Hindlimb muscle (tissue), 1 donor: ENCODE measurements at places on chromosomes 7 and 10. TPM values are rescaled to one million over a fixed set of nuclear protein-coding genes. Genes with fewer than 3 reads are reported as not detected.

DNA sequence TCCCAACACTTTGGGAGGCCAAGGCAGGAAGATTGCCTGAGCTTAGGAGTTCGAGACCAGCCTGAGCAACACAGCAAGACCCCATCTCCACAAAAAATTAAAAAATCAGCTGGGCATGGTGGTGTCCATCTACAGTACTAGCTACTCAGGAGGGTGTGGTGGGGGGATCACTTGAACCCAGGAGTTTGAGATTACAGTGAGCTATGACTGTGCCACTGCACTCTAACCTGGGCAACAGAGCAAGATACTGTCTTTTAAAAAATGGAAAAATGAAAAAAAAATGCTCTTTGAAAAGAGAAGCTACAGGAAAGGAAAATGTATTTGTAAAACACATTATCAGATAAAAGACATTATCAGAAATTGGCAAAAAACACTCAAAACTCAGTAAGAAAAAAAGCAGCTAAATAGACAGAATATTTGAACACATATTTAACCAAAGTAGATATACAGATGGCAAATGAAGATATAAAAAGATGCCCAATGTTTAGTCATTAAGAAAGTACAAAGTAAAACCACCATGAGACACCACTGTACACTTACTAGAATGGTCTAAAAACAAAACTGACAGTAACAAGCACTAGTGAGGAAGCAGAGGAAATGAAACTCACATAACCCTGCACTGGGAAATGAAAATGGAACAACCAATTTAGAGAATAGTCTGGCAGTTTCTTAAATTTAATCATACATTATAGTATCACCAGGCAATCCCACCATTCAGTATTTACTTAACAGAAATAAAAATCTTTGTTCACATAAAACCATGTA is 40.5 kb downstream of the NRBF2 start:
- DNase-seq = no peak

DNA sequence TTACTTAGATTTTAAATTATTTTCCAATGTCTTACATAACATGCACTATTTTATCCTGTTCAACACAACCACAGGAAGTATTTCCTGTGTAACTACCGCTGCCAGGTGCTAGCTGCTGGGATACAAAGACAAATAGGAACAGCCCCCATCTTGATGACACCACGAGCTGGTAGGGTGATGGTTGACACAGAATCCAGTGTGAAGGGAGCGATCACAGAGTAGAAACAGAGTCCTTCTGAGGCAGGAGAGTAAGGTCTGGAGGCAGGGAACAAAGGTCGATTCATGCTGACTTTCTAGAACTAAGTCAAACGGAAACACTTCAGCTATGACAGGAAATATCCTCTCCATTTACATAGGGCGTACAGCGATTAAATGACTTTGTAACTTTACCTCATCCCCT is 232.3 kb downstream of the ADAM12 start:
- no peak for DNase-seq

GRCh38 chr7:14381306-14381705 is 391.8 kb upstream of the ETV1 start:
- DNase-seq = no peak

- no peak for DNase-seq
Measured at GRCh38 chr10:96921655-96922054, 89.6 kb downstream of the LCOR start.

DNA sequence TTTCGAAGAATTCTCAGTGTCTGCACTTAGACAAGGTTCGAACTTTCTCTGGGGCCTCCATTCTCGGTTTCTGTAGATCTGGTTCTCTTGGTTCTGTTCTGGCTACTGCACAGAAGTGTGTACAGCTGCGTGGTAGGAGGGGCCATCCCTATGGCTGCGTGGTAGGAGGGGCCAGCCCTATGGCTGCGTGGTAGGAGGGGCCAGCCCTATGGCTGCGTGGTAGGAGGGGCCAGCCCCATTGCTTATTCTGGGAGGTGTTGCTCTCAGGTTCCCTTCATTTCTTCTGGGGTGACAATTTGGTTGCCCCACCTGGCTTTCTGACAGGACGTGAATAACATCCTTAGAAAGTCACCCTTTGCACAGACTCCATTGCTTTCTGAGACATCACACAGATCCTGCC is 65.2 kb upstream of the CHST15 start:
- DNase-seq = no peak

DNA sequence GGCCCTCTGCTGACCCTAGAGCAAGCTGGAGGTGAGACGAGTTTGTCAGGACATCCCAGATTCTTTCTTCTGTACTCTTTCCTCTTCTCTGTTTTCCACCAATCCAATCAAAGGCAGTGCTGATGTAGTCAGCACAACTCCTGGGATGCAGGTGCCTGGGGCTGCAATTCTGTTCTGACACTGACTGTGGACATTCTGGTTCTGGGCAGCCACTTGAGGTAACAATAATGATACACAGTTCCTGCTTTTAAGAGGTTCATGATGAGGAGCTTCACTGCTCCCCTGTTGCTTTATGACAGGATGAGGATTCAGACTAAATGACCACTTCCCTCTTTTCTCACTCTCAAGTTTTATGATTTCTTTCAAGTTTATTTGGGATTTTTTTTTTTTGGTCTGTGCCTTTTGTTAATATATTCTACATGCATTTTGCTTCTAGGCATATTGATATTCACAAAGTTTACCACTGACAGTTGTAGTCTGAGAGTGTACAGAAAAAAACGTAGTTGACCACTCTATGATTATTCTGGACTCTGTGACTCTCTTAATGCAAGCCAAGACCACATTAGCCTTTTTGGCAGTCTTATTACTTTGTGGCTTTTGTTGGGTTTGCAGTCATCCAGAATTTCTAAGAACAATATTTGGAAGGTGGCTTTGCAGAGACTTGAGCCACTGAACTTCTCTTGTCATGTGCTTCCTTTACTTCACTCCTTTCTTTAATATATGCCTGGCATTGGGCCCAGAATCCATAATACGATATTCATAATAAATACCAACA is 247.6 kb downstream of the AUTS2 start:
- DNase-seq = no peak

DNA sequence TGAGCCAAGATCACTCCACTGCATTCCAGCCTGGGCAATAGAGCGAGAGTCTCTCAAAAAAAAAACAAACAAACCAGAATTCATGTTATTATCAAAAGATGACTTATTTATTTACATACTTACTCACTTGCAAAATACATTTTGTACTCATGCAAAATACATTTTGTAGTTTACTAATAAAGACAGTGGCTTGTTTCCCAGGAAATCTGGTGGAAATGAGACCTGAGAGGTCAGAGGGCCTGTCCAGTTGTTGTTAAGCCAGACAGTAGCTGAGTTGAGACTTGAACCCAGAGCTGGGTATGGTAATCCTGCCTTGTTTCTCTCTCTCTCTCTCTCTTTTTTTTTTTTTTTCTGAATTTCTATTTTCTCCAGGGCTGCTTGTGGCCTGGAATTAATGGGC is 29.5 kb downstream of the PDSS1 start:
- no peak for DNase-seq

GRCh38 chr7:86008898-86009297 is 634.8 kb upstream of the GRM3 start:
- no peak for DNase-seq

DNA sequence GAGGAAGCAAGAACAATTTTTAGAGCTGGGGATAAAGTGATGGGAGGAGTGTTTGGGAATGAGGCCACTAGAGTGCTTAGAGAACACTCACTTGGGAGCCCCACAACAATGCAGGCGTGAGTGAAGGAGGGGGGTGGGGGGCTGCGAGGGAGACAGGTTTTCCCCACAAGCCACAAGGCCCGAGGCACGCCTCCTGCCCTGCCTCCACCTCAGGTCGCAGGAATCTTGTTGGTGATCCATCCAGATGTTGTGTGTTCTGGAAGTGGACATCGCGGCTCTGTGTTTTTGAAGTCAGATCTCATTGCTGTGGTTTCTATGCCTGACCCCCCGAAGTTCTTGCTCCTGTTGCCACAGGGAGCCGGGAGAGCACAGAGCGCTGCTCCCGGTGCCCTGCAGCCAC is 178.0 kb upstream of the BMPER start:
- DNase-seq = no peak

DNA sequence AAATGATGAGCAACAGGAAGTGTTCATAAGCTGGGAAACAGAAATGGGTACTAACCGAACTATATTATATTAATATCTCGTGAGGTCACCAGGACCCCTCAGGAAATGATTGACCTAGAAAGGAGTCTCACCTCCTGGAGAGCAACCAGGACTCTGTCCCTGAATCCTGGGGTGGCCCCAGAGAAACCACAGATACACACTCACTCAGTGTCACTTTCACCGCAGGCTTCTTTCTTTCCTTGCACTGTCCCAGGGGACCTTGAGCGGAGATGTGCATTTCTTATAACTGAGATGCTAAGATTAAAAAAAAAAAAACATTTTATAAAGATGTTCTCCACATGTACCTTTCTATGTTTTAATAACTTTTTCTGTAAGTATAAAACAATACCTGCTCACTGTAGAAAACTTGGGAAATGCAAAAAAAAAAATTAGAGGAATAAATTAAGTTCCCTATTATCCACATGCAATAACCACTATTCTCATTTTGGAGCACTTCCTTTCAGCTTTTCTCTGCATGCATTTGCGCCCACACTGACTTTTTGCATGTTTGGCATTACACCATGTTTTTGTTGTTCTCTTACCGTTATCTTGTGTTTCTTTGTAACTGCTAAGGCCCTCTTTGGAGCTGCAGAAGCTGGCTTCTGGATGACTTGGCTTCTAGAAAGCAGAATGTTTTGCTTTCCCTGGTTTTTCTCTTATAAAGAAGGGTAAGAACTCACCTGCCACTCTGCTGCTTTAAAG is 15.0 kb downstream of the NOD1 start:
- no peak for DNase-seq

DNA sequence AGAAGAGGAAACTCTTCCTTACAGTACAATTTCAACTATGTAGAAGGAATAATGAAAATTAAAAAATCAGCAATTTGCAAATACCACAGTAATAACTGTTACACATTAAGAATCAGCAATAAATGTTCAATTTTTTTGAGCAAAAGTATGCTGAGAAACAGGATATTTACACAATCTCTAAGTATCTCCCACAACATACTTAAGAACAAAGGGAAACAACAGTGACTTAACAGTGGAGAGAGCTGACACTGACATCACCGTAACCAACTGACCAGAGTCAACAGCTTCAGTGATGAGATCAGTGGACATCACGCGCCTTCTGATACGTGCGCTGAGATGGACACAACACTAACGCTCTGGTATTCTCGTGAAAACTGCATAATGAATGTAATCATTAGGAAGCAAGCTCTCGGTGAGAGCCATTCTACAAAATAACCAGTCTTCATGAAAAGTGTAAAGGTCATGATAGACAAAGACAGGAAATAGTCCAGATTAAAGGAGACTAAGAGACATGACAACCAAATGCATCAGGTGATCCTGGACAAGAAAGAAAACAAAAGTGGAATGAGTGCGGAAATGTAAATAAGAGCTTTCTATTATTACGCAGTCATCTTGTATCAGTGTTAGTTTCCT is 82.6 kb downstream of the PIP4K2A start:
- no peak for DNase-seq

GRCh38 chr10:82245906-82246560 is 371.0 kb downstream of the NRG3 start:
- DNase-seq = no peak

The FOXP2 gene
- 9.3 TPM for polyA plus RNA-seq

The TMEM270 gene
- not detected for polyA plus RNA-seq

The SMURF1 gene
- 8.7 TPM for polyA plus RNA-seq
